ENCODE measurements at places on chromosomes 5 and 9.

- no peak for DNase-seq
Observed at GRCh38 chr5:143021595-143021994, 251.4 kb downstream of the ARHGAP26 start.

- DNase-seq: no peak
Observed at GRCh38 chr9:89623925-89624420, 19.2 kb downstream of the GADD45G start.

DNA sequence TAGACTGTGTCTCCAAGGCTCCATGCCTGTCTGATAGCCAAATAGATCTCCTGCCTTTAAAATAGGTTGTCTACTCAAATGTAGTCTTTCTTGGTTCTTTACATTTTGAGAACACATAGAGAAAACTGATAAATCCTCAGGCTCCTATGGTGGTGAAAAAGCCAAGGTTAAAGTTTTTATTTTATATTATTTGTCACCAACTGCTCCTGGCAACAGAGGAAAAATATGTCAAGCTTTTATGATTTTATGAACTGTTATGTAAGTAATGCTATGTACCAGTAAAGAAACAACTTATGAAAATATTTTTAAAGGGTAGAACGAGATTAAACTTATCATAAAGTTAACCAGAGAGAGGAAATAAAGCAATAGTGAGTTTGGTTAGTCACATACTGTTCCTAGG, 222.8 kb downstream of the NR2F1-AS1 start:
- no peak for DNase-seq

DNA sequence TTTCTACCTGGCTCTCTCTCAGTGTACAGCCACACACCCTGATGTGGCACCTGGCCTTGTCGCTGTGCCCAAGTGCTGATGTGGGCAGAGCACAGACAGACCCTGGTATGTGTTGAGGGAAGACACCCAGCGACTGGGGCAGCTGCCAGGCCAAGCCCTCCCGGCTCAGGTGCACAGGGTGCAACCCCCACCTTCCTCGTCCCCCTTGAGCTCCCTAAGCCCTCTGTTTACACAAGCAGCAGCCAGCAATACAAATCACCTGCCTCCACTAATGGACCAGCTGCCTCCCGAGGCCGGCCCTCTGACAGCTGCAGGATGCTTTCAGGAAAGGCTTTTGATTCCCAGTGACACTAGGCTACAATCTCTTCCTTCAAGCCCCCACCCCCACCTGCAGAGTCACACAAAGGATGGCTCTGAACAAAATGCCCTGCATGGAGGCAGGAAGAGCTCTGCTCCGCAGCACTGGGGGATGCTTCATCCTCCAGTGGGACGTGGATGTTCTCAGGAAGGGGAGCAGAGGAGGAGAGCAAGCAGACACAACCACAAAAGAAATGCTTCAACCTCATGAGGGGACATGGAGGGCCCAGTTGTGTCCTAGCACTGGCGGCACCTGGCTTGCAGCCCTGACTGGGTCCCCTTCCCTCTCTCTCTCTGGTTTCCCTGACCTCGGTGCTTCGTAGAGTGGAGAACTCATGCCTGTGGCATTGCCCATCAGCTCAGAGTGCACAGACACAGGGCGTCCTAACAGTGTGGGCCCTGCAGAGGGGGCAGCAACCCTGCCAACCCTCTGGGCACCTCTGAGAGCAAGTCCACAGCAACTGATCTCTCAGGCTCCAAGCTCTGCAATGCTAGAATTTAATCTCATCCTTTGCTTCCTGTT, 140.8 kb downstream of the BARX1 start:
- no peak for DNase-seq

DNA sequence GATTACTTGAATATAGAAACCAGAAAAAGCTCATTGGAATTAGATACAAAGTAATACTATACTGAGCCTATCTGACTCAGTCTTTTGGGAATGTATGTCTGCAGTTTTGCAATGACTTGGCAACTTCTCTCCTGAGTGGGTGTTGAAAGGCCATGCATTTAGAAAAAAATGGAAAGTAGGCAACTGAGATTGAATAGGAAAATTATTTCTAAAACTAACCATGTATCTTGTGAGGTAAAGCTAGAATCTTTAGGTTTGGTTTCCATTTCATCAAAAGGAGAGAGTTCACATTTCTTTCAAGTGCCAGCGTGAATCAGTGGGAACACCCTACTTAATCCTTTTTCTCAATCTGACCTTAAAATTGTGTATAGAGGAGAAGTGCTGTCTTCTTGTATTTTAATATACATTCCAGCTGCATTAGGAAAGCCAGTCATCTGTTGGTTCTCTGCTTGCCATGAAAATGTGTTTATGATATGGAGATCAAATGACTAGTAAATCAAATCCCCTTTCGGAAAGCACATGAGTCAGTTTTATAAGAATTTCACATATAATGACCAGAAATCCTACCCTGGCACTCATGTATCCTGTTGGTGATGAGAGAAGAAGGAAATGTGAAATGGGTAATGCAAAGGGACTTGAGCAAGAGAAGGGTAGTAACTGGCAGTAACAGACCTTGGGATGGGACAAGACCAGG, 30.4 kb downstream of the NFX1 start:
- no peak for DNase-seq

Measured in stimulated activated CD8-positive, alpha-beta memory T cell treated with anti-CD3 and anti-CD28 coated beads, Interleukin-15, amount 100 ng/mL, for 24 hours (primary cell).